ENCODE measurements at places on chromosomes 6 and 20. TPM values are rescaled to one million over a fixed set of nuclear protein-coding genes. Genes with fewer than 3 reads are reported as not detected.

- DNase-seq = no peak
These were observed 61.9 kb upstream of the JARID2 start for GRCh38 chr6:15183979-15184378.

DNA sequence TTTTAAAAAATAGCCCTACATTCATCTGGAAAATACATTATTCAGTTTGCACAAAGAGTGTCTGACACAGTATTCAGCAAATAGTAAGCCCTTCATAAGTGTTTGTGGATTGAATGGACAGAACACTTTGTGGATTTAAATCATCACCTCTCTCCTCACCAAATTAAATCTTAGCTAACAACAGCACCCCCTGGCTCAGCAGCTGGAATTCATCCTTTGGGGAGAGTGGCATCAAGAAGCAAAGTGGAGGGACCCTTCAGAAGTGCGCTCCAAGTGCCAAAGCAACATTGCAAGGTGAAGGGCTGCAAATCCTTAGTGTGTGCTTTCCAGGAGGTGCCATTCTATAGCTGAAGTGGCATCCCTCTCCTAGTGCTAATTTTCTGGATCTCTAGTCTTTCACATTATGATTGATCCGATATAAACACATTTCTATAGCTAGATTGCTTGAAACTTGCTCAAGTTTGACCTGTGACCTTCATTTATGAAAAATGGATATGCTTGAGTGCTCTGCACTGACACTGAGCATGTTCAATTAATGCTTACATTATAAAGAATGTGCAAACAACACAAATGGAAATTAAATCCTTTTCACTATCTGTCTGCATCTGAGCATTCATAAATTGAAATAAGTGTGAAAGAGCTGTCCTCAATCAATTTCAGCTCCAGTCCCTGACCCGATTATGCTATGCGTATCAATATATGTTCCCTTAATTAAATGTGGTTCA, 891.7 kb downstream of the C6orf118 start:
- no peak for DNase-seq

SLC17A1 gene
- not detected for total RNA-seq

DNA sequence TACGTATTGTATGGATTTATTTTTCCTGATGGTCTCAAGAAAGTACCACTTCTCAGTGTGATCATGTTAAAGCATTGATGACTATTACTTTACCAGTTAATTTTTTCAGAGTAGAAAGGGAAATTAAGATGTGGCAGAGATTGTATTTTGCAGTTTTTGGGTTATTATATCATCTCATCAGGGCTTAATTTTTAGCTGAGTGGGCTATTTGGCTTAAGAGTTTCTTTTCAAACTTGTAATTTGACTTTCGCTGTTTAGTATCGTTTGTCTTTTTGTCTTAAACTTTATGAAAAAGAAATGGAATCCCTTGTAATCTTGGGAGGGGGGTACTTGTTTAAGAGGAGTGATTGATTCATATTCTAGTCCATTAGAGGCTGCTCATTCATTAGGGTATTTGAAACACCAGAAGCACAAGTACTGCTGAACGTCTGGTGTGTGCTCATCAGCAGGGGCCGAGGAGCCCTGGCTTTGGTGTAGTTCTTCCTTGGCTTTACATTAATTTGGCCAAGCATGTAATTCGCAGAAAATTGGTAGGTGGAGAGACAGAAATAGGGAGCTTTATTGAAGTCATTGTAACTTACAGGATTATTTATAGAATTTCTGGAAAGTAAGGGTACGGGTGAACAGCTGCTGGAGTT, 112.4 kb downstream of the TIAM2 start:
- no peak for DNase-seq

- DNase-seq = no peak
These were observed 380.3 kb upstream of the JARID2 start for GRCh38 chr6:14865531-14866100.

GRCh38 chr6:104381907-104382306, 477.8 kb downstream of the HACE1 start:
- no peak for DNase-seq

DNA sequence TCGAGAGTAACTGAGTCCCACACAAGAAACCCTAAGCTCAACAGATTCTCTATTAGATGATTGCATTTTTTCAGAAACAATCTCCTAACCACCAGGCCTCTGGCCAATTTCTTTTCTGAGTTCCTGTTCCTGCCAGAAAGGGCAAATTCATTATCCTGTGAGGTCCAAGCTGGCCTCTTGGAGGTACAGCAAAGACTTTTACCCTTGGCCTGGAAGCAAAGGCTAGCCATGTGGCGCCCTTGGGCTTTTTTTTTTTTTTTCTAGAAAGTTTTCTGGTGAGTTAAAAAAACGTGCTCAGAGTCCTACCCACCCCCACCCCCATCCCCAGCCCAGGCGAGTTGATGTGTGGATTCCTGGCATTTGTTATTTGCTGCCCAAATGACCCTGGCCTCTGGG, 59.0 kb upstream of the EEF1A1 start:
- no peak for DNase-seq

All from frontal cortex (tissue), 4 donors.